Stimulated activated CD4-positive, alpha-beta T cell treated with anti-CD3 and anti-CD28 coated beads, Interleukin-1b, Interleukin-23, amount 100 ng/mL, for 24 hours (primary cell): ENCODE measurements at places on chromosomes 6 and 20.

GRCh38 chr6:53547811-53548496 is 3.1 kb upstream of the GCLC start:
- peak; percentile 89 for DNase-seq

- no peak for DNase-seq
These were observed 260.9 kb downstream of the TENT5A start for GRCh38 chr6:81491454-81492101.

DNA sequence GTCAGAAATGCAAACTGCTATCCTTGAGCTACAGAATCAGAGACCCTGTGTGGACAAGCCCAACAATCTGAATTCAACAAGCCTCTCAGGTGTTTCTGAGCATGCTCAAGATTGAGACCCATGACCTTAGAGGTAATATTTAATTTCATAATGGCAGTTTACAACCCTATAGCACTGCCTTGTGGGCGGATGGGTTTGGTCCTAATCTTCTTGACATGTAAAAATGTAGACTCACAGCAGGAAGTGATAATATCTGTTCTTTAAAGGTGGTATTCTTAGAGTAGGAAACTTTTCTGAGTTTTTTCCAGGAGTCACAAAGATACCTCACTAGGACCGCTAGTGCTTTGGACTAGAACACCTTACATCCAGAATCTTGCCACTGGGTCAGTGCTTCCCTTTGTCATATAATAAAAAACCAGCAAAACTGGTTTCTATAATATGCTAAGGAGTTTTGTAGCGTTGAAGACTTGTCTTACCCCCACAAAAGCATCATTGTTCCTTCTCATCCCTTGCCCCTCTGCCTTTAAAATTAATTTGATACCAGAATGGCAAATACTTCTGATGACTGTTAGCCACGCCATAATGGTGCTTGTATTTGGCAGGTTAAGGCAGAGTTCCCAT is 52.6 kb downstream of the E2F3 start:
- no peak for DNase-seq

DNA sequence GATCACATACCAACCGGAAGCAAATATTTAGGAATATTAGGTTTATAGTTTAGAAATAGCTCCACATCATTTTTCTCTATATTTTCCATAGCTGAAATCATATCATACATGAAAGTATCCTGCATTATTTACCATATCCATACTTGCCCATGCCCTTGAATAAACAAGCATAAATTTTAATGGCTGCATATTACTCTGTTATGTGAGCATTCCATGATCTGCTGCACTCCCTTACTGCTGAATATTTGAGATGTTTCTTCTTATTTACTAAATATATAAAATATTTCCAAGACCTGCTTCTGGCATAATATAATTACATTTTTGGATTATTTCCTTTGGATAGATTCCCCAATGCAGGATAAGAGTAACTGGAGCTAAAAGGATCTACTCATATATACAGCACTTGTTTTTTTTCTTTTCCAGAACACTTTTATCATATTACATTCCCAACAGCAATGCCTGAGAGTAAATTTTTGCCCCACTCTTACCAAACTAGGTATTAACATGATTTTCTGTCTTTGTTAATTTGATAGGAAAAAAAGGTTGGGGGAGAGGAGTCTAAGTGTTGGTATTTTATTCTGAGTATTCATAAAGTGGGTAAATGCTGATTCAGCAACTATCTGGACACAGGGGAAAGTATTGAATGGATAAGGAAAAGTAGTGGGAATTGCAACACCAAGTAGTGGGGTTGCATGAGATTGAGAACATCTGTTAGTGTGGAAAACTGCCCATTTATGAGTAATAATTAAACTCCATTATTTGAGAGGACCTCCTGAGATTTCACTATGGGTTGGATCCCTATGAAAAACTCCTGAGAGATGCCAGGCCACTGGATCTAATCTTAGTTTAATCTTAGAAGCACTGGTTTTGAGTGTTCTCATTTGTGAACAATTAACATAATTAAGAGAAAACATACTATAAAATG is 76.0 kb downstream of the MAN1A1 start:
- no peak for DNase-seq

DNA sequence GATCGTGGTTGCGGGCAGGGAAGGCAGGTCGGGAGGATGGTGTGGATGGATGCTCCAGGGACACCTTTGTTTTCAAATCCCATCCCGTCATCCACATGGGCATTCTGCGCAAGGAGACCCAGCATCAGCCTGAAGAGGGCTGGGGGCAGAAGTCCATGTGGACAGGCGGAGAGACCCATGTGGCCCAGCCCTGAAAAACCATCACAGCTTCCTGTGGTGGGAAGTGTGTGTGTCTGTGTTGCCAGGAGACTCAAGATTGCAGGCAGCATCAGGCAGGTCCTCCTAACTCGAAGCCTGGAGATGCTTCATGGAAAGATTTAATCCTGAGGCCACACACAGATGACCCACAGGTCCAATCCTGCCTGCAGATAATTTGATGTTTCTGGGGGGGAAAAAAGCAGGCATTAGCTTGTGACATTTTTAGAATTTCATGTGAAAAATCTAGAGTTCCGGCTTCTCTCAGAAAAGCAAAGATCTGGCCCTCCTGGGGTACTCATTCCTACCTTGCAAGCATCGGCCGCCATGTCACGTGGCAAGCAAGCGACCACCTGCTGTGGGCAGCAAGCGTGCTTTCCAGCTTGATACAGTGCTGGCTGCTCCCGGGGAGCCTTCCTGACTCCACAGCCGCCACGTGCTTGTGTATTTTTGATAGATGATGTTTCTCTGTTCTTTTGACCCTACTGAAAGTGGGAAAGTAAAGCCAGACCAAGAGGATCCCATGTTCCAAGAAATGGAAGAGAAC is 25.8 kb downstream of the BCAS4 start:
- no peak for DNase-seq

DNA sequence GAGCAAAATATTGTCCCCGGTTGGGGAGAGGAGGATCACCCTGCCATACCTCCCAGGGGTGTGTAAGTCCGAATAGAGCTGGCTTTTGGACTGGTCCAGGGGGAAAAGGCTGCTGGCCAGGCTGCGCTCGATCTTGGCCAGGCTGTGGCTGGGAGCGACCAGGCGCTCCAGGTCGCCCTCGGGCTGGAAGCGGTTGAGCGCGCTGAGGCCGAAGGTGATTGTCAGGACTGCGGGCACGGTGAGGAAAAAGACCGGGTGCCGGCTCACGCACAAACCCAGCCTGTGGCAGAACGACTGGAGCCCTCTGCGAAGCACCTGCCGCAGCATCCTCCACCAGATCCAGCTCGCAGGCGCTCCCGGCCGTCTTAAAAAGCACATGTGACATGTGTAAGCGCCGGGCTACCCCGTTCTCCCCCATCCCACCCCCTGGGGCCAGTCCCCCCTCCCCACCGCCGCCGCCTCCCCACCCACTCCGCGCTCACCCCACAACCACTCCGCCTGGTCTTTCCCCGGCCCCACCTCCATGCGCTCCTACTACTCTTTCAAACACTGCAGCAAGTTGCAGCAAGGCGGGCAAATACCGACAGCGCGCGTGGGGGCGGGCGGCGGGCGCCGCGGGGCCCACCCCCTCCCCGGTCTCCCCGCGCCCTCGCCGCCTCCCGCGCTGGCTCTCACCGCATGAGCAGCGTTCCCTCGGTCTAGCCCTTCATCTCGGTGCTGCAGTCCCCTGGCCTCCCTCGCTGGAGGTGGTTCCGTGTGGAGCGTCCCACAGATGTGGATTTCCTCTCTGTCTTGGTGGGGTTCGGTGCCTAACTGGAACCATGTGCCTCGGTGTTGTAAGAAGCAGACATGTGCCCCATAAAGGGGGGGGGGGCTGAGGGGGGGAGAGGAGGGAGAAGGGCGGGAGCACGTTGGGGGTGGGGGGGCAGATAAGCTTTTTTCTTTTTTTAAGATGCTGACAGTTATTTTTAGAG is 42.4 kb downstream of the PTCHD4 start:
- no peak for DNase-seq
